ENCODE measurements at places on chromosomes 4 and X.

DNA sequence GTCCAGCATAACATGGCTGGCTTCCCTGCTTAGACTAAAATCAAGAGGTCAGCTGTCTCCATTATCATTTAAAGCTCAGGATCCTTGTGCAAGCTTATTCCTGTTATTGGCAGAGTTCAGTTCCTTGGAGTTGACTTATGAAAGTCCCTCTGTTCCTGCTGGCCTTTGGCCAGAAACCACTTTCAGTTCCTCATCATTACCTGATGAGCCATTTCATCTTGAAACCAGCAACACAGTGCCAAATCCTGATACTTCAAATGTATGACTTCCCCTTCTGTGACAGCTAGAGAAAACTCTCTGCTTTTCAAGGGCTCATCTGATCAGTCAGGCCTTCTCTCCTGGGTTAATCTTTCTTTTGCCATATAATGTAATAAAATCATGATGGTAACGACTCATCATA lies 110.6 kb upstream of the FSTL5 start:
- DNase-seq: no peak

- no peak for DNase-seq
Observed at GRCh38 chrX:8783097-8783713, 18.0 kb downstream of the FAM9A start.

GRCh38 chrX:71118032-71118984 lies at the start of gene MED12:
Gene MED12 (plus strand): TSS chrX:71118596. CDS start chrX:71118755, 159 bp downstream.
- DNase-seq: peak; percentile 68

DNA sequence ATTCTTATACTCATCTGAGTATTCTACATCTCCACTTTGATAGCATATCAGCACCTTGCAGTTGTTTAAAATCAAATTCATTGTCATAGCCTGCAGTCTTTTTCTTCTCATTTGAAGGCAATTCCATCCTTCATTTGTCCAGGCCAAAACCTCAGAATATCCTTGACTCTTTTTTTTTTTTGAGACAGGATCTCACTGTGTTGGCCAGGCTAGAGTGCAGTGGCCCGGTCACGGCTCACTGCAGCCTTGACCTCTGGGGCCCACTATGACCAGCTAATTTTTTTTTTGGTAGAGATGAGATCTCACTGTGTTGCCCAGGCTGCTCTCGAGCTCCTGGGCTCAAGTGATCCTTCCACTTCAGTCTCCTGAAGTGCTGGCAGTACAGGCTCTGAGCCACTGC lies 2.6 kb downstream of the MRPL1 start:
- no peak for DNase-seq

GRCh38 chr4:103499094-103499493 lies 220.7 kb downstream of the TACR3 start:
- no peak for DNase-seq

DNA sequence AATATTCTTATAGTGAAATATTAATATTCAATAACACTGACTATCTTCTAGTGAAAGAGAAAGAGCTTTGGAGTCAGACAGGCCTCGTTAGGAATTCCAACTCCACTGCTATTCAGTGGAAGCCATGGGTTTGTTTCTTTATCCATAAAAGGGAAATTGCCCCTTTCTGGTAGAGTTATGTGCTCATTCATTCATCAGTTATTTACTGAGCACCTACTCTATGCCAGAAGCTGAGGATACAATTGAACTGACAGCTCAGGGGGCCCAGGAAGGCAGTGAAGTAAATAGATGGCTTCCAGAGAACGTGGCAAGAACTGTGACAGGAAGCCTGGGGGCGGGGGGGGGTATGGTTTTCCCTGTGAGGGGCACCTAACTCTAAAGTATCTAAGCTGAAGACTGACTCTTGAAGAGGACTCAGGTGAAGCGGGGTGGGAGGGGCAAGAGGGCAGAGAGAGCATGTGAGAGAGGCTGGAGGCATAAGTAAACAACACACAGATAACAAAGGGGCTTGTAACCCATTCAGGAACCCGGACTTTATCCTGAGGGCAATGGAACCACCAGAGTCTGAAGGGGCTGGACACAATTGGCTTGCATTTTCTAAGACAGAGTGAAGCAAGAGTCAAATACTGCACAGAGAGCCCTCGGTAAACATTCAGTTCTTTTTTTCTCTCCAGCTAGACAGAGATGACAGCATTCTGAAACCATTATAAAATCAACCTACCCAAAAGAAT lies 20.3 kb downstream of the ANXA5 start:
- no peak for DNase-seq

DNA sequence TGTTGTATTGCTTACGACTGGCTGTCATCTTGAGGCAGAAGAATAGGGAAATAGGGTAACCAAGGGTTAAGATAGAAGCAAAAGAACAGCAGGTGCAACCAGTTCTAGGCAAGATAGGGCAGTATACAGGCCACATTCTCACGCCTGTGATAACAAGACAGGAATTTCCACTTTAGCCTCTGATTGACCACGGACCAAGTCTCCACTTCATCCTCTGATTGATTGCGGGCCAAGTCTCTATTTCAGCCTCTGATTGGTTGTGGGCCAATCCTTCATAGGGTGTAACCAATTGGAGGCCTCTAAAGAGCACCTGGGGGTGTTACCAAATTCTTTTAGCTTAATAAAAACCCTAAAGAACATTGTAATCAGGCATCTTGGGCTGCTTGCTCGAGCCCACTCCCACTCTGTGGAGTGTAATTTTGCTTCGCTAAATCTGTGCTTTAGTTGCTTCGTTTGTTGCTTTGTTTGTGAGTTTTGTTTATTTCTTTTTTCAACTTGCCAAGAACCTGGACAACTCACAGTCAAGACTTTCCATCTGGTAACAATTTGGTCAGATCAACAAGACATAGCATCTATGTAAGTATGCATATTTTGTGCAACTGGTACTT lies 8.7 kb upstream of the TBC1D9 start:
- DNase-seq: no peak
